Stimulated activated CD4-positive, alpha-beta T cell treated with anti-CD3 and anti-CD28 coated beads, Interleukin-12 subunit alpha, Interleukin-12 subunit beta, amount 100 ng/mL, for 24 hours (primary cell): ENCODE measurements at places on chromosomes 11 and 22.

DNA sequence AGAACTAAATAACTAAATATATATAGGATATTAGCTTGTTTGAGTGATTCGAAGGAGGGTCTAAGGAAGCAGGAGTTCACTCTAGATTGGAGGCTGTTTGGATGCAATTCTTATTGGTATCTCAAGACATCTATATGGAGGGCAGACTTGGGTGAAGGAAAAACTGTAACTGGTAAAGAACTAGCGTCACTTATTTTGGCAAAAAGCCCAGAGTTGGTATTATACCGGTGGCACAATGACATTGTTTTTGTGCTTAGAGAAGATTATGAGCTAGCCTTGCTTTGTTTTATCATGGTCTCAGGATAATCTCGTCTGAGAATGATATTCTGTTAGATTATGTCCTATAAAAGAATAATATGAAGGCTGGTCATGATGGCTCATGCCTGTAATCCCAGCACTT lies 6.0 kb upstream of the SLC35F2 start:
- no peak for DNase-seq

- no peak for DNase-seq
These were observed 11.4 kb downstream of the PACS1 start for GRCh38 chr11:66081505-66081904.

- no peak for DNase-seq
These were observed 19.1 kb downstream of the LRP5 start for GRCh38 chr11:68331338-68331947.

GRCh38 chr22:24323695-24324094 lies 53.1 kb downstream of the SPECC1L start:
- DNase-seq: no peak

DNA sequence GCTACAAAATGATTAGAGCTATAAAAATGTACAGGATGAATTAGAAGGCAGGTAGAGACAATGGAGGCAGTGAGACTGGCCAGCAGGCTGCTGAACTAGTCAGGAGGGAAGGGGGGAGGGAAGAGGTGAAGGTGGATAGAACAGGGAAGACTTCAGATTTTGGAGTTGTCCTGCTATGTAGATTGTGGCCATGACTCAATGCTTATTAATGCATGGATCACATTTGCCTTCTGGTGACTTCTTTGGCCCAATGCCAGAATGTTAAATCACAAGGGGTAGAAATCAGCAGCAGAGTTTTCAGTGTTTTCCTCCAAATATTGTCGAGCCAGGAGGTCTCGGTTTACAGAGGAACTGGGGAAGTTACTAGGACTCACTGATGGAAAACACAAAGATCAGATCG lies 346.6 kb downstream of the AASDHPPT start:
- no peak for DNase-seq

- DNase-seq: no peak
These were observed 29.8 kb upstream of the CREB3L1 start for GRCh38 chr11:46247659-46248058.

DNA sequence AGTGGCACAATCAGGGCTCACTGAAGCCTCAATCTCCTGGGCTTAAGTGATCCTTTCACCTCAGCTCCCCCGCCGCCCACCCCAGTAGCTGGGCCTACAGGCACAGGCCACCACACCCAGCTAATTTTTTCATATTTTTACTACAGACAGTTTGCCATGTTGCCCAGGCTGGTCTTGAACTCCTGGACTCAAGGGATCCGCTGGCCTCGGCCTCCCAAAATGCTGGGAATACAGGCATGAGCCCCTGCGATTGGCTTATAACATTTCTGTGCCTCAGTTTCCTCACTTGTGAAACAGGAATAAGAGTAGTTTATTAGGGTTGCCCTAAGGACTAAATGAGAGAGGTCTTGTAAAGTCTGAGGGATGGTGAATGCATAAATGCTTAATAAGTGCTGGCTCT lies 1.2 kb downstream of the VSTM5 start:
- no peak for DNase-seq

GRCh38 chr11:33035011-33035410 lies 4.4 kb upstream of the TCP11L1 start:
- DNase-seq: no peak

GRCh38 chr11:33660962-33661361 lies 39.7 kb downstream of the C11orf91 start:
- DNase-seq: no peak

DNA sequence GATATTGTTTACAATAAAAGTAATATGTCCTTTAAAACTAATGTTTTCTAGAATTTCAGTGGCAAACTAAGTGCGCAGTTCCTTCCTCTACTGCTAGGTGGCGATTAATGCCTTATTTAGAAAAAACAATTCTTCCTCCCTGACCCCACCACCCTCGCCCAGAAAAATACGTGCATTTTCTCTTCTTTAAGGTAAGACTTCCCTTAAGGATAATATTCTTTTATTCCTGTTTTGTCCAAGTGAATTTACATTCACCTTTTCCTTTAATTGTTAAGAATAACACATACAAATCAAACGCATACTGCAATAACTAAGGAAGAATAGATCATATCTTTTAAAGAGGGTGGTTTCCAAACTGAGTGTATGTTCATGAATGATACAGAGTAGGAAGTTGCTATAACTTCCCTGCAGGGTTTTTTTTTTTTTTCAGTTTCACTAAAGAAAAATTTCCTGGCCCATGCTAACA lies 17.0 kb upstream of the PSMA1 start:
- no peak for DNase-seq

GRCh38 chr11:11344045-11344444 lies 9.0 kb downstream of the CSNK2A3 start:
- no peak for DNase-seq

DNA sequence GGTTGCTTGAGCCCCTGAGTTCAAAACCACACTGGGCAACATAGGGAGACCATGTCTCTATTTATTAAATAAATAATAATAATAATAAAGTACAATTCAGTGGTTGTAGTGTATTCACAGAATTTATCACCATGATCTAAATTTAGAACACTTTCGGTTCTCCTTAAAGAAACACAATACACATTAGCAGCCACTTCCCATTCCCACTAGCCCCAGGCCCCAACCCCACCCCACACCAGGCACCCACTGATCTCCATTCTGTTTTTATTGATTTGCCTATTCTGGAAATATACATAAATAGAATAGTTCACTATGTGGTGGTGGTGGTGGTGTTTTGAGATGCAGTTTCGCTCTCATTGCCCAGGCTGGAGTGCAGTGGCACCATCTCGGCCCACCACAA lies 45.7 kb downstream of the BCL2L13 start:
- DNase-seq: no peak

DNA sequence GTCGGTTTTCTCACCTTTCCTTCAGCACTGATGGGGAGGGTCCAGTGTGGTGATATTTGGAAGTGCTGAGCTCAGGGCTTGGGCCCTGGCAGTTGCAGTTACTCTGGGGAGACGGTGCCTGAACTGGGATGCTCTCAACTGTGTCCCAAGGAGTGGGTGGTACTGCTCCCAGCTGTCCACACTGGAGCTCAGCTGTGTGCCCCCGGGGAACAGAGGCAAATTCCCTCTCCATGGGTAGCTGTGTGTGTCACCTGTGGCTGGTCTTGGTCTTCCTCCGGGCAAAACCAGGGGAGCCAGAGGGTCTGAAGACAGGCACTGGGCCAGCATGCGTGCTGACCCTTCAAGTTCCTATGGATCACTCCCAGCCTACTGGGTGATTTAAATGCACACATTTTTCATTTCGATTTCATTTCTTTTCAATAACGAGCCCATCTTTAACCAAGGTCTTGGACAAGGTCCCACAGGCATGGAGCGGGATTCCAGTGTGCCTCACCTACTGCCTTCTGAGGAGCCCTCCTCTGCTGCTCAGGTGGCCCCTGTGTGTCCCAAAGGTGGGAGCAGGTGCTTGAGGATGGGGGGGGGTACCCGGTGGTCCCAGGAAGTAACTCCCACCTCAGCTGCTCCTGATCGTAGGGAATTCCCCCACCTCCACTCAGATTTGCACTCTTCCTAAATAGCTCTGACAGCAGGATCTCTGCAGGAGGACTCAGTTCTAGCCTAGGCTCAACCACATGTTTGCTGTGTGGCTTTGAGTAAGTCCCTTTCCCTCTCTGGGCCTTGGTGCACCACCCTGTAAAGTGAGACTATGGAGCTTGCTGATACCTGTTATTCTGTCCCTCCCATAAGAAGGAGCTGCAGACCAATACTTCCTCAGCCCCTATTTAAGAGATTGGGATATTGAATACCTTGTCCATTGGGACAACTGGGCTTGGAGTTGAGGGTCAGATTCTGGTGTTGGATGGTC lies 16.8 kb downstream of the PRDM11 start:
- DNase-seq: no peak

DNA sequence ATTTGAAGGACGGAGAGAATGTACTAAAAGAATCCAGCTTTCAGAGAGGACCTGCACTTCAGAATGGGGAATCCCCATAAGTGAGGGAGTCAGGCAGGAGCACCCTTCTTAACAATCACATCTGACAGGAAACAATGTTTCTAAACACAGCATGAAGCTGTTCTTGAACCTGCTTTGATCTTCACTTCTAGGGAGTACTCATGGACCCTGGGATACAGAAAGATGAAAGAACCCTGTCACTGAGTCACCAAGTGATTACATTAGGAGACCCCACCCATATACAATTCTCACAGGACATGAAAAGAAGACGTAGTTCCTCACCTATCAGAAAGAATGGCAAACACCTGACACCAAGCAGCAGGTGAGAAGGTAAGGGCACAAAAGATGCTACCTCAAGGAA lies 296.9 kb upstream of the ZC3H12C start:
- no peak for DNase-seq

DNA sequence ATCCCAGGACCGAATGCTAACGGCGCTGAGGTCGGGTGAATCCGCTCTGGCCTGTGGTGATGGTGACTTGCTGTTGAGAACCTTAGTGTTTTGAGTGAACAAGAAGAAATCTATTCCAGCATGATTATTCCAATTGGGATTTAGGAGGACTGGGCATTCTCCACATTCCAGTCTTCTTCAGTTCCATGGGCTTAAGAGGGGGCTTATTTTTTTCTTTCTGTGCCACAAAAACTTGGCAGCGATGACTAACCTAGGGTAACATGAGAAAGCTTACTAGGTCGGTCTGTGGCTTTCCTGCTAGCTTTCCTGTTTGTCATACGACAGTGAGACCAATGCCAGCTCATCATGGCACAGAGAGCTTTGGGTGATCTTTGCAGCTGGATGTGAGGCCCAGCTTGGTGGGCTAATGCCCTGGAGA lies 62.9 kb upstream of the ATXN10 start:
- no peak for DNase-seq

GRCh38 chr22:38218661-38219622 lies 17.1 kb downstream of the MAFF start:
- peak; percentile 60 for DNase-seq

DNA sequence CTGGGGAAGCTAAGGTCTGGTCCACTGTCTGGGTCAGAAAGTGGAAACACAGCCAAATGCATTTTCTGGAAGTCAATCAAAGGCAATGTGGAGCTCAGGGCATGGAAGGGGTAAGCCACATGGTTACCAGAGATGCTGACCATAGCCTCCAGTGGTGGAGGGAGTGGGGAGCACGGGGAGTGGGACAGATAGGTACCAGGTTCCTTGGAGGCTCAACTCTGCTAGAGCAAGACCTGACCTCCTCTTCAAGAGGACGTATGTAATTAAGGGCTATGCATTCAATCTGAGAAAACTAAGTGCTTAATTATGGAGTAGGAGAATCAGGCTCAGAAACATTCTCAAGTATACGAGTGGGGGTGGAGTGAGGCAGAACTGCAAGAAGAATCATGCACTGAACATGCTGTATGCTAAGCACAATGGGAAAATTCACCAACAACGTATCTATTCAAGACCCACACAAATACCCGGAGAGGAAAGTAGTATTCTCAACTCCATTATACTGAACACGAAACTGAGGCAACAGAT lies 65.2 kb upstream of the PHOX2A start:
- DNase-seq: no peak

DNA sequence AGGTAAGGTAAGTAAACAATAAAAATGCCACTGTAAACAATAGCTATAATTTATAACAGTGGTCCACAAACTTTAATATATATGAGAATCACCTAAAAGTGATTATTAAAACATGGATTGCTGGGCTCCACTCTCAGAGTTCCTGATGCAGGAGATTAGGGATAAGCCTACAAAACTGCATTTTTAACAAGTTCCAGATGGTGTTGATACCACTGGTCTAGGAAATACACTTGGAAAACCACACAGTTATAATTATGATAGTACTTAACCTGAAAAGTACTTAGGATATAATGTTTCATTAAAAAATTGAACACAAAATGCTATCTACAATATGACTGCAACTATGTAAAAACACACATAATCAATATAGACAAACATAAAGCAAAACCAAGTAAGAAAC lies 20.4 kb downstream of the FCHSD2 start:
- DNase-seq: no peak

DNA sequence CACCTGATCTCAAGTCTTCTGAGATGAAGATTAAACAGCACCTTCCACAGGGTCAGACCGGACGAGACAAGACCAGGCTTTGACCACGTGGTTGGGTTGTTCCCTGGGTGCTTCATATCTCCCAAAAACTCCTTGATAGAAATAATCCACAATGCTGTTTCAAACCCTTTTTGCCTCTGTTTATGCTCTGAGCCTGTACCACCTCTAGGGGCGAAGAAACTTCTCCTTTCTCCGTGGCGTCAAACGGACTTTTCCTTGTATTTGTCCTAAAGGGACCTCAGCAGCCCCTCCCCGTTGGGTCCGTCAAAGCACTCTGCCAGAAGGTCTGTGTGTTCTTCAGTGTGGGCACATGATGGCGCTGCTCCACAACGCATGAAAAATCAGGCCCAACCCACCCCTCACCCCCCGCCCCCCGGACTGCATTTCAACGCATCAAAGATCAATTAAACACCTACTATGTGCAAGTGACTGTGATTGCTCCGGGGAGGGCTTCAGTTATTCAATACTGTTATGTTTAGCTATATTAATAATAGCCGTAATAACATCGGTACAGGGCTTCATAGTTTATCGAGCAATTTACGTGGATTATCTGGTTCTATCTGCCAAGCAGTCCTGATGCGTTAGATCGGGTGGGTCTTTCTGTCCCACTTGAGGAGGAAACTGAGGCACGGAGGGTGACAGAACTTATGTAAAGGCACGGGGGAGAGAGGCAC lies 17.3 kb upstream of the EIF3D start:
- no peak for DNase-seq

GRCh38 chr22:45212306-45212709 lies 28.4 kb downstream of the KIAA0930 start:
- DNase-seq: no peak

GRCh38 chr22:19510919-19511341 lies 13.3 kb downstream of the CLDN5 start:
- no peak for DNase-seq

GRCh38 chr11:86035164-86035563 lies 33.7 kb downstream of the PICALM start:
- no peak for DNase-seq

DNA sequence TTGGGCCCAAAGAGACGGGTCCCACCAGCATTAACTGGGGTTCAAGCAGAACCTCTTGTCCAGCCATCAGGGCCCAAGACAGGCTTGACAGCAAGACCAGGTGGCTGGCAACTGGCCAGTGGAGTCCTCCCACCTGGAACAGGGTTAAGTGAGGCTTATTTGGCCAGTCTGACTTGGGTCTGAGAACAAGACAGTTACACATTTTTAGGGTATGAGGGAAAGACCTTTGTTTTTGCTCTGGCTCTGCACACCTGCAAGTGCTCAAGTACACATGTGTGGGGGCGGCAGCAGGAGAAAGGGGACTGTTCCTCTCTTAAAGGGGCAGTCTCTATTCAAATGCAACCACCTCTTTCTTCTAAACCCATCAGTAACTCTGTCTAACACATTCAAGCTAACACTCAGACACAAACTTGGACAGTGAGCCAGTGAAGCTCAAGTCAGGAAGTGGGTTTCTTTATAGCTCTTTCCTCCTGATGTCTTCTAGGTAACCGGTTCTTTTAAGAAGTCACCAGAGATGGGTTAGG lies 116.2 kb downstream of the ETS1 start:
- no peak for DNase-seq
